ENCODE measurements at places on chromosomes 11 and 22.

DNA sequence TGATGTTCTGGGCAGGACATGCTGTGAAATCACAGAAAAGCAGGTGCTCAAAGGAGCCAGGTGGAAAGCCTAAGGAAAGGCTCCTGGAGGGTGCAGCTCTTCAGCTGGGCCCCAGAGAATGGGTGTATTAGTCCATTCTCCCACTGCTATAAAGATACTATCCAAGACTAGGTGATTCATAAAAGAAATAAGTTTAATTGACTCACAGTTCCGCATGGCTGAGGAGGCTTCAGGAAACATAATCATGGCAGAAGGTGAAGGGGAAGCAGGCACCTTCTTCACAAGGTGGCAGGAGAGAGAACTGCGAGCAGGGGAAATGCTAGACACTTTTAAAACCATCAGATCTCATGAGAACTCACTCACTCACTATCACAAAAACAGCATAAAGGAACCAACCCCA lies 43.1 kb upstream of the DEUP1 start:
- no peak for DNase-seq

DNA sequence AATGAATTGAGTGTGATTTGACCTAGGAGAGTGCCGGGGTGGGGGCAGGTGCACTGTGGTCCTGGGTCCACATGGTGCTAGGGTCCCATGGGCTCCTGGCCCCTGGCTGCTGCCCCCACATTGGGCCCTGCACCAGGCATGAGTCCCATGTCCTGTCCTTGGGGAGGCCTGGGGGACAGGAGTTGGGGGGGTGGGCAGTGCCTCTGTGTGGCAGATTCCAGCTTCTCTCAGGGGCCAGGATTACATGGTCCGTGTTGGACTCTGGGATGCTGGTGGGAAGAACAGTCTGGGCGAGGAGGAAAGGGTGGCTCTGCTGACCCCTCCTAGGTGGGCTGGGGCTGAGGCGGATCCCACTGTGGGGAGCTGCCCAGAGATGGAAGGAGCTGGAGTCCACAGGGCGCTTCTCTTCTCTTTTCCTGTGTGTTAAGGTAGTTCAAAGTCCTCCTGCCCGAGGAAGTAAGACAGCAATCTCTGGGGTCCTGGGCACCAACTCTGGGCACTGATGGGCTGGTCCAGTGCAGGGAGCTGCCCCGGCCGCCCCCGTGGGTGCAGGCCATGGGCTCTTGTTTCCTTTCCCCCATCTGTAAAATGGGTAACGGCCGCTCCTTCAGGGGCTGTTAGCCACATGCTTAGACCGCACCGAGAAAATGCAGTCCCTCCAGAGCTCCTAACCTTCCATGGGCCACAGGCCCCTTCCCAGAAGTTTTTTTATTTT lies 19.8 kb downstream of the KCNQ1 start:
- DNase-seq: no peak

- DNase-seq: no peak
Measured at GRCh38 chr11:128388206-128388815, 199.0 kb downstream of the ETS1 start.

DNA sequence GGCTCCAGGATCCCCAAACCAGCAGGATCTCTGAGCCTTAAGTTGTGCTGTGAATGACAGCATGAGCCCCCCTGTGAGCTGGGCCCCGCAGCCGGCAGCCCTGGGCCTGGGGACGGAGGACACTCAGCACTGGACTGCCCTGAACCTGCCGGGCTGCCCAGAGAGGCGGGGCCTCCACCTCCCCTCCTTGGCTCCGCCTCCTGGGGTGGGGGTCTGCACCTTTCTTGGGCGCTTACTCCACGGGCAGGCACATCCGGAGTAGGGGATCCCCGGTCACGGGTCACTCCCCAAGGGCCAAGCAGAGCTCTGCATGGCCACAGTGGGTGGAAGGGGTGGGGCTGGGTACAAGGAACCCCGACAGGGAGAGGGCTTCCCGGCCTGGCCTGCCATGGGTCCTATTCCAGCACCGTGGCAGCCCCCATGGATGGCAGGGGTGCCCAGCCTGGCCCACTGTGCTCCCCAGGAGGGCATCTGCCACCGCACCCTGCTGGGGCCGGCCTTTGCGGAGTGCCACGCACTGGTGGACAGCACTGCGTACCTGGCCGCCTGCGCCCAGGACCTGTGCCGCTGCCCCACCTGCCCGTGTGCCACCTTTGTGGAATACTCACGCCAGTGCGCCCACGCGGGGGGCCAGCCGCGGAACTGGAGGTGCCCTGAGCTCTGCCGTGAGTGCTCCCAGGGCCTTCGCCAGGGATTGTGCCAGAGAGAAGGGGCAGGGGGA lies 5.4 kb downstream of the MUC5B start:
- DNase-seq: no peak

DNA sequence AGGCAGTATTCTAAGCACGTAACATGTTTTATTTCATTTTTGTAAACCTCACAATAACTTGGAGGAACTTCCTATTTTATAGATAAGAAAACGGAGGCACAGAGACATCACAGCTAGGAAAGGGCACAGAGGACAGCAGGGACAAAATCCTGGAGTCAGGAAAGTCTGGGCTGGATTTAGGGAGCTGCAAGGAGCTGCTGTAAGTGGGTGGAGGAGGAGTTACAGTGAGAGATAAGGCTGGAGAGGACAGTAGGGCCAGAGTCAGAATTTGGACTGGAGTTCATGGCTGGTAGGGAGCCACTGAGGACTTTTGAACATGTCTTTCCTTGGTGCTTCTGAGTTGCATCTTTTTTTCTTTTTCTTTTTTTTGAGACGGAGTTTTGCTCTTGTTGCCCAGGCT lies 32.2 kb upstream of the PTPRJ start:
- peak; percentile 50 for DNase-seq

DNA sequence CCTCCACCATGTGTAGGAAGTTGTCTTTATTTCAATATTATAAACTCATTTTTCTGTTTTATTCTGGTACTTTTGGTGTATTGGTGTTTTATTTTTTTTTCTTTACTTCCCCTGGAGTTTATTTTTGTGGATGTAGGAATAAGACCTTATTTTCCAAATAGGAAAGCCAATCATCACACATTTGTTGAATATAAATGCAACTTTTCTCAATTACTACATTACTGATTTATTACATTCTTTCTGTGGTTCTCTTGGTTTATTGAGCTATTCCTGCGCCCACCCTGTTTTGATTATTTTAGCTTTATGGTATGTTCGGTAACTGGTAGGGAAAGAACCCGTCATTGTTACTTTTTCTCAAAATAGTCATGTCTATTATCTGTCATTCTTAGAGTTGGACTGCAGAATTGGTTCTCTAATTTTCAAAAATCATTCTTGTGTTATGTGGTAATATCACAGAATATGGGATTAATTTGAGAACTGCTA lies 3.6 kb downstream of the IGLL5 start:
- DNase-seq: no peak

GRCh38 chr11:105344938-105345337 lies 205.4 kb upstream of the CARD18 start:
- DNase-seq: peak; percentile 4

DNA sequence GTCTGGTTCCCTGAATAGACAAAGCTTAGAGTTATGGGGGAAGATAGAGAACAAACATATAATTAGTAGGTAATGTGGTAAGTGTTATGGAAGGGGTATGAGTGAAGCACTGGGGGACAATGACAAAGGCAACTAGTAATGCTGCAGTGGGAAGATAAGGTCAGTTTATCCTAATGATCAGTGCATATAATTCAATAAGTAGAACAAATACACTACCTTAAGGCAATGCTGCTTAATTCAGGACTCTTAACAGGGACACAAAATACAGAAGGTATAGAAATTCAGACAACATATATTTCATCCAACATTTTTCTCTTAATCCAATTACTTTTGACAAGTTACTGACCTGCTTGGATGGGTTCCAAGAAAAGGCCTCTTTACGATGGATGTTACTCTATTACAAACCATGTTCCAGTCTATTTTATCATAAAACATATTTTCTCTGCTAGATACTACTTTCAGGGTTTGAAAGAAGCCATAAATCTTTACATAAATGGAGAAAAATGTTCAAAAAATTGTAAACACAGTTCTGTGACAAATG lies 1186.2 kb downstream of the LRRC4C start:
- no peak for DNase-seq

GRCh38 chr11:123478352-123478987 lies 48.4 kb downstream of the GRAMD1B start:
- DNase-seq: peak; percentile 91

DNA sequence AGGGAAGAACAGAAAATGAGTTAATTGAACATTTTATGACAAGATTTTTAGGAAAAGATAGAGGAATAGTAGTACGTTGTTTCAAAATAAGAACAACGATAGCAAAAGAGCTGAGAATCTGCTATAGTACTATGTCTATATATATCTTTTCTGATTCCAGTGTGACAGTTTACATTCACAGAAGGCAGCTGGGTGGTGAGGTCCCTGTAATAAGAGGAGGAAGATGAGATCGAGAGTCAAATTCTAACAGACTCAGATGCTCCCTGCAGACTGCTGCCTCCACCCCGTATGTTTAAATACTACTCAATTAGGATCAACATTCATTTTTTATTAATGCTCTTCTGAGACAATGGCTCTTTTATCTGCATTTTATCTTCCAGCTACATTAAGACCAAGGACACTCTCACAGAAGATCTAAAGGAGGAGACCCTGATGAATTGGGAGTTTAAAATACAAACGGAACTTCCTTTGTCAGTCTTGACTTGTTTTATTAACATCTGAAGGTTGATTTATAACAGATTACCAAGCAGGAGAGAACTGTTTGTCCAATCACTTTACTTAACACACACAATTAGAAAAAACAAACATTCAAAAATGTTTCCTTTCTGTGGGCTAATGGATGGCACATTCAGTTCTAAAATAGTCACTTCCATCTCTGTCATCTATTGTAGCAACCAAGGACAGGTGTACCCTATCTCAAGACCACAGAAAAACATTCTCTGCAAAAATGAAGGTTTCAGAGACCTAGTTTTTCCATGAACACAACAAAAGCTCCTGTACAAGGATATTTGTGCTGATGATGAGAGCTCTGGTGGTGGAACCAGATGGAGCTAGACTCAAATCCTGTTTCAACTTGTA lies 240.2 kb downstream of the CADM1 start:
- no peak for DNase-seq

DNA sequence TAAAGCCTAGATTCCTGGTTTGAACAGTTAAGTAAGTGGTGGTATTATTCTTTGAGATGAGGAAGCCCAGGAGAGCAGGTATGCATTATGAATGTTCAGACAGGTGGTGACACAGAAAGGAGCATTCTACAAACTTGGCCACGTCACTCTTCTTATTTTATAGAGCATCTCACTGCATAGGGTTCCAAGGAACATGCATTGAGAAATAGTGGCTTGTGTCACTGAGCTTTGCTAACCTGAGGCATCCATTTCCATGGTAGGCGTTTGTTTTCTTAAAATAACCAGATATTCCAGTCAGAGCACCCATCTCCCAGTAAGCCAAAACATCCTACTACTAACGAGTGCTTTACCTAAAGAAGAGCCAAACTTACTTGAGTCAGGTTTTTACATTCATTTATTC lies 169.7 kb downstream of the NAV2 start:
- DNase-seq: no peak

DNA sequence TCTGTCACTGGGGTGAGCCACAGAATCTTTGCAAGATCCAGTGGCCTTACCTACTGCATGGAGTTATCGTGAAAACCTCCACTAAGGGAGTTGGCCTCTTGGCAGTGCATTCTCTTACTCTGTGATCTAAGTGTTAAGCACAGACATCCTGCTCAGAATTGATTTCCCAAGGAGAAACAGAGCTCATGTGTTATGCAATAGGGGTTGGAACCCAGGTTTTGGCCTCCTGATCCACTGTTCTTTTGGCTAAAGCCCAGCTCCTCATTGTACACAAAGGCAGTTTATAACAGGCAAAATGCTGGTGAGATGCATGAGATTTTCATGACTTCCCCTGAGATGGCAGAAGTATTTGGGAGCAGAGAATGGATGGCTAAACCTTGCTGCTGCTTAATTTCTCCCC lies 11.8 kb downstream of the DTX4 start:
- DNase-seq: peak; percentile 88

Data from fibroblast of pulmonary artery (primary cell).